Stimulated activated CD8-positive, alpha-beta memory T cell treated with anti-CD3 and anti-CD28 coated beads, Interleukin-4, amount 100 ng/mL, for 48 hours (primary cell): ENCODE measurements at places on chromosomes 6 and 20.

DNA sequence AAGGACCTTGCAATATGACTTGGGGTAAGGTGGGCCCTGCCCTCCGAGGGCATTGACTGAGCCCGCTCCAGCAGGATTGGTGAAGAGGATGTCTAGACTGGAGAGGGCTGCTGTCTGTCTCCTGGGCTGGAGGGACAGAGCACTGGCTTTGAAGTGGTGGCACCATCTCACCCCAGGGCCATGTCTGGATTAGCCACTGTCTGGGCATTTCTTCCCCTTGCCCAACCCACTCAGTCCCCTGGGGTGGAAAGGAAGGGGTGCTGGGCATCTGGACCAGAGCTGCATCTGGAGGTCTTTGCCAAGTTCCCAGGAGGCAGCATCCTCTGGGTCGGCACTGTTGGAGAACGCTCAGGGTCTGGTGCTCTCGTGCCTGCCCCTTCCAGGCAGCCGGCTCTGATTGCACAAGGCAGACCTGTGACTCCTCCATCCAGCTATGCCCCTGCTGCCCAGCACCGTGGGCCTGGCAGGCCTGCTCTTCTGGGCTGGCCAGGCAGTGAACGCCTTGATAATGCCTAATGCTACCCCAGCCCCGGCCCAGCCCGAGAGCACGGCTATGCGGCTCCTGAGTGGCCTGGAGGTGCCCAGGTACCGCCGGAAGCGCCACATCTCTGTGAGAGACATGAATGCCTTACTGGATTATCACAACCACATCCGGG lies at the start of gene R3HDML:
Gene R3HDML, plus strand, starts transcription at position 319 of the 656 bp plus-strand sequence. Its CDS starts 115 bp downstream, at position 434.
- no peak for DNase-seq

GRCh38 chr6:151307501-151307900 lies 67.7 kb downstream of the AKAP12 start:
- no peak for DNase-seq

- DNase-seq: no peak
These were observed 18.4 kb downstream of the EYA4 start for GRCh38 chr6:133259561-133259960.

DNA sequence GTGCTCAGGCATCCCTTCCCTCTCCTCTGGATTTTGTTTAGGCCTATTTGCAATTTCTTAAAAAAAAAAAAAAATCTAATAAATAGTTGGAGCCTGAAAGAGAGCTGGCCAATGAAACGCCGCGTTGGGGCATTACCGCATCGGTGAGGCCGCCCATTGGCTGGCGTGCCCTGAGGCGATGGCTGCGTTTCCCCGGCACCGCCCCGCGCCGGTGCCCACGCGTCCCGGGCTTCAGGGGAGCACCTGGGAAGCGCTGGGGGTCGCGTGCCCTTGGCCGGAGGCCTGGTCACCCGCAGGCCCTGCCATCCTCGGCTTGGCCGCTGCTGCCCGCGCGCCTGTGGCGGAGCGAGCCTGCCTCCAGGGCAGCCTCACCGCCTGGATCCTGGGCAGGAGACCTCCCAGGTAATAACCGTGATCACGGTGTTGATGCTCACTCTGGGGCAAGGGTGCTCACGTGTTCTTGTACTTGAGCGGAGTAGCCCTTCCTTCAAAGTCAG lies 155.4 kb downstream of the NRN1 start:
- DNase-seq: peak; percentile 79

DNA sequence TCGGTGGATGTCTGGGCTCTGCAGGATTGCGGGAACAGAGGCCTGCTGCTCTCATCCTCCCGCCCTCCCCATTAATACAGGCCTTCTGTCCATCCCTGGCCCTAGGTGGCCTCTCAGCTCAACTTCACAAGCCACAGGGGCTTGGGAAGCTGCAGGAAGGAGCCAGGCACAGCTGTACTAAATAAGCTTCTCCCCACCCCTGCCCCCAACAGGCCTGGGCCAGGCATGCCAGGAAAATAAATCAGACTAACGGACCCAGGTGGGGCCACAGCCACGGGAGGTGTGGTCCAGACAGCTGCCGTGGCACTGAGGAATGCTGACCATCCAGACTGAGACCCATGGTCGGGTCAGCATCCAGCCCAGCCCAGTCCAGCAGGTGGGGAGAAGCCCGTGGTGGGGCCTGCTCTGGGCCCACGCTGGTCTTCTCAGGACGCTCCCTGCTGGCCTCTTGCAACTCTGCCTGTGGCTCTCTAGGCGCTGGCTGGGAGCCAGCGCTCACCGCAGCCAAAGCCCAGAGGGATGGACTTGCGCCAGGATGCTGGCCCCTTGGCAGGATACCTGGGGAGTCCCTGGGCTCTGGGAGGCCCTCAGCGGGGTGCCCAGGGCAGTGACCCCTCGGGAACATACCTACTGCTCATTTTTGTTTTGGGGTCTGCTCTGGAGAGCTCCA lies 8.6 kb upstream of the YTHDF1 start:
- DNase-seq: no peak

DNA sequence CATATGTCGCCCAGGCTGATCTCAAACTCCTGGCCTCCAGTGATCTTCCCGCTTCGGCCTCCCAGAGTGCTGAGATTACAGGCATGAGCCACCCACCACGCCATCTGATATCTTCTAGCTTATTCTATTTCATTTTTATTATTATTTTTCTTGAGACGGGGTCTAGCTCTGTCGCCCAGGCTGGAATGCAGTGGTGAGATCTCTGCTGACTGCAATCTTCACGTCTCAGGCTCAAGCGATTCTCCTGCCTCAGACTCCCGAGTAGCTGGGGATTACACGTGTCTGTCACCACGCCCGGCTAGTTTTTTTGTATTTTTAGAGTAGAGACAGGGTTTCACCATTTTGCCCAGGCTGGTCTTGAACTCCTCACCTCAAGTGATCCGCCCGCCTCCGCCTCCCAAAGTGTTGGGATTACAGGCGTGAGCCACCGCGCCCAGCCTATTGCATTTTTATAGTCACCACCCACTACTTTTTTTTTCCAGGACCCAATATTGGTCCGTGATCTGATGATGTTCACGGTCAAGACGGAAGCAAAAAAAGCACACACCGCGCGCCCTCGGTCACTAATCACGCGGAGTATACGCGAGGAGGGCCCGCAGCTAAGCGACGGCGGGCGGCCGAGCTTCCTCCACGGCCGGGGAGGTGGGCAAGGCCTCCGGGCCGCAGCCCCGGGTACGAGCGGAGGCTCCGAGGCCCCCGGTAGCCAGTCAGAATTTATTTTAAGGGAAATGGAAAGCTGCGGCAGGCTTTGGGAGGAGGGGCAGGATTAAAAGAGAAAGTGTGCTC lies 1.1 kb upstream of the LSM14B start:
- no peak for DNase-seq

DNA sequence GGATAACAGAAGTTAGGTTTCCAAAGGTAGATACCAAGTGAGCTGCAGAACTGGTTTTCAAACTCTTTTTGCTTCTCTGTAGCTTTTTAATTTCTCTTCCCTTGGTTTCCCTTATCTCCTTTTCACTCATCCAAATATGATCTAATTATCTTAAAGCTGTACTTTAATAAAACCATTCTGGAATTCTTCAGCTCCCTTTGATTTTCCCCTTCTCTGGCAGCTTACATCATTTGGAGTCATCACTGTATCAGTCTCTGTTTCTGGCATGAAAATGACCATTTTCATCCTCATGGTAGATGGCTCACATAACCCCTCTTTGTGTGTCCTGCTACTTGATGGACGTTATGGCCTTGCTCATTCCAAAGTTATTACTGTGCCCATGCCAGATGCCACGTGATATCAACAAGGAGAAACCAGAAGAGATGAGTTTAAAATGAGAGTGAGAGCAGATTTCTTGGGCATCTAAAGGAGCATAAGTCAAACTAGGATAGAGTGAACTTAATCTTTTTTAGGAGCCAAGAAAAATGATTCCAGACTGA lies 620.2 kb downstream of the QKI start:
- no peak for DNase-seq

DNA sequence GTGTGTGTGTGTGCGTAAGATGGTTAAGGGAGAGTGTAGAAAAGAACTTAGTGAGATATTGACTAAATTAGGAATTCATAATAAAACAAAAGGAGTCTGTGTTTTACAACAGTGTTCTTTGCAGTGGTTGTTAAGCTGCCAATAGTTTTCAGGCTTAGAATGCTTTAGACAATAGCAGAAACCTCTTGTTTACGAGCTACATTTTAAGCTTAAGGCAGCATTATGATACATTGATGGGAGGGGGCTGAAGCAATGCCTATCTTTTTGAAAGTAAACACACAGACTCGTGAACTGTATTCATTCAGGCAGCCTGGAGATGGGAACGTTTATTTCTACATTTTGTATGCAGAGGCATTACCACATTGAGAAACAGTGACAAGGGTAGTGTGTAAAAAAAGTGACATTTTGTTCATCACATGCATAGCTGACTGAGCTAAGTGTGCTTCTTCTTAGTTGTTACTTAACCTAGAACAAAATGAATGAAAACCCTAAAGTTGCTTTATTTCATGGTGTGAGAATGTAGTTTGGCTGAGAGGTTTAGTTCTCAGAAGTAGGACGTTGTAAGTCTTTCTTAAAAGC lies 21.2 kb downstream of the CLVS2 start:
- no peak for DNase-seq

DNA sequence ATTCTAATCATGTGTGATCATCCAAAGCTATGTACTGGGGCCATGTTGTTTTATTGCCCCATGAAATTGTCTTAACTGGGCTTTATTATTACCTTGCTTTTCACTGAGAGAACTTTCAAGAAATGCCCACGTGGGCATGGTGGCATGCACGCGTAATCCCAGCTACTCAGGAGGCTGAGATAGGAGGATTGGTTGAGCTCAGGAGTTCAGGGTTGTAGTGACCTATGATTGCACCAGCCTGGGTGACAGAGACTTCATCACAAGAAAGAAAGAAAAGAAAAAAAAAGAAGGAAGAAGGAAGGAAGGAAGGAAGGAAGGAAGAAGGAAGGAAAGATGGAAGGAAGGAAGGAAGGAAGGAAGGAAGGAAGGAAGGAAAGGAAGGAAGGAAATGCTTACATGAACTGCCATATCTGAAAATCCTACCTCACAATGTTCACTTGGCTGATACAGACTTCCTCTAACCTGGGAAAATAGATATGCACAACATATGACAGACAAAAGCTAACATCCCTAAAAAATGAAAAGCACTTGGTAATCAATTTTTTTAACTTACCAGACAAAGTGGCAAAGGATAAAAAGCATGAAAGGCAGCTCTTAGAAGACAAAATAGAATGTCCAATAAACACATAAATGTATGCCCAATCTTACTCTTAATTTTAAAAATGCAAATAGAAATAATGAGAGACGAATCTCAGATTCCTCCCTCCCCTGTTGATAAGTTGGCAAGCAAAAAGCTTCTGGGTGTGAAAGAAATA lies 25.5 kb upstream of the TMEM244 start:
- no peak for DNase-seq

DNA sequence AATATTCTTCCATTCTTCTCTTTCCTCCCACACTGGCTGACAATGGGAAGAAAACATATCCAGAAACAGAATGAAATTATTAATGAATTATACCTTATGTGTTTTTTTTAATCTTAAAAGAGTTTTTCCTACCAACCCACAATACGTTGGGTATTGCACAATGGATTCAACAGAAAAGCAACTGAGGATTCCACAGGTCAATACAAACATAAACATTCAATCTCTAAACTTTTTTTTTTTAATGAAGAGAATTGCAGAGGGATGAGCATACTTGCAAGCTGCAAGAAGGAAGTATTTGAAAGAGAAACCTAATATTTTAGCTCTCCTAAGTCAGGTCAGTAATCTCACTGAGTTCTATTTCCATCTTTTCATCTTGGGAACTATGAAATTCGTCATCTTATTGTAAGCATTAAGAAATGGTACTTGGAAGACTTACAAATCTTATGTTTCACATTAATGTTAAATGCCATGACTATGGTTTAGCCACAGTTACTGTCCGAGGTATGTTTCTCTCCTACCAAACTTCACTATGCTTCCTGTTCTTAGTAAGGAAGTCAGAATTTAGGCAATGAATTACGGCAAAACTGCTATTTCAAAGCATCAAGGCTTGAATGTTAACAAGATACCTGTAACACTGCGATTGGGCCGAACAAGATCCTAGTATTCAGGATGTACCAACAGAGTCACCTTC lies 100.8 kb downstream of the HIVEP2 start:
- no peak for DNase-seq

- no peak for DNase-seq
These were observed 41.6 kb downstream of the UNC5CL start for GRCh38 chr6:40997234-40997957.

- DNase-seq: peak; percentile 53
These were observed 646.3 kb downstream of the UTRN start for GRCh38 chr6:144931172-144932035.

DNA sequence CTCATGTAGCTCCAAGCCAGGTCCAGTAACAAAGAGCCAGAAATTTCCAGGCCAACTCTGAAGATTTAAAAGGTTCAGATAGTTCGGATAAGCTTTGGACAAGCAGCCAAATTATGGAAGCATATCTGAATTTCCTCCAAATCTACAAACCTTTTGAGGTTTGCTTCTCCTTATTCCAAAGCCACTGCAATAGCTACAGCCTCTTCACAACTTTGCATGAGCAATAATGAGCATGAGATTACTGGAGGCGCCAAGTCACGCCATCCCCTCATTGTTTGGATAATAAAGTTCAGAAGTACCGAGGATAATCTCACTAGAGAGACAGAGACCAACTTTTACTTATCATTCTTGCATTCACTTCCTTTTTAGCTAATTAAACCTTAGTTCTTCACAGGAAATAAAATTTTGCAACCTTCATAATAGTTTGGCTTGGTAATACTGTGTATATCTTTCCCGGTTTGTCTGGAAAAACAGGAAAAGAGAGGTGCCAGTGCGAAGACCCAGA lies 329.6 kb upstream of the RSPO3 start:
- no peak for DNase-seq

DNA sequence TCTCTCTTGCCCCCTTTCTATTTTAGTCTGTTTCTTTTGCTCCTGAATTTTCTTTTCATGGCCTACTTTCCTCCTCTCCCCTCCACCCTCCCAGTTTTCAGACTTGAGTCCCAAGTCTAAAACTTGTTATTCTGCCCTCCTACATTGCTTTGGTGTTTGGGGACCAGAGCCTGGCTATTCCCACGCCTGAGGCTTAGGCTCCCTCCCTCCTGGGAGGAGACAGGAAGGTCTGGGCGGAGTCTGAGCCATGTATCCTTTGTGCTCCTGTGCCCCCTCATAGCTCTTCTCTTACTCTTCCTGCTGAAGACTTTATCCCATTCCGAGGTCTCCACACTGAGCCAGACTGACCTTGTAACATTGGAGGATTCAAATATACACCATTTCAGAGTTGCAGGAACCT lies 69.5 kb downstream of the DAAM2 start:
- no peak for DNase-seq

DNA sequence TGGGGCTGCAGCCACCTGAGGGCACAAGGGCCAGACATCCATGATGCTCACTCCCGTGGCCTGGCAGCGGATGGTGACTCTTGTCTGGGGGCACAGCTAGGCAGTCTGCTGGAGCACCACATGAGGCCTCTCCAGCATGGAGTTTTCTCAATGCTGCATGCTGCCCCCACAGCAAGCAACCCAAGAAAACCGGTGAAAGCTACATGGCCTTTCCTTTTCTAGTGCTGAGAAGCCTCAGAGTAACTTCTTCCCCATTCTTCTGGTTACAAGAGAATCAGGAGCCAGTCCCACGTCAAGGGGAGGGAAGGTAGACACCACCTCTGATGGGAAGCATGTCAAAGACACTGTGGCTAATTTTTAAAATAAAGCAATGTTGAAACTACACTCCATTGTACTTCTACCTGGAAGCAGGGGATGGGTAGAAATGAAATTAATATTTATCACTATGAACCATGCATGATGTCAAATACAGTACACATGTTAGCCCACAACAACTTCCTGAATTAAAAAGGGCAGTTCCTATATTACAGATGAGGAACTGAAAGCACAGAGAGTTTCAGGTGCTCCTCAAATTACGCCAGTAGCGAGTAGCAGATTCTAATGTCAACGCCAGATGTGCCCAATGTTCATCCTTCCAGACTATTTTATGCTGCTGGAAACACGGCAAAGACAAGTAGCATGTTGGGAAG lies 101.5 kb downstream of the LAMP5 start:
- DNase-seq: no peak
